ENCODE measurements at places on chromosomes 13 and 19. TPM values are rescaled to one million over a fixed set of nuclear protein-coding genes. Genes with fewer than 3 reads are reported as not detected.

- peak; percentile 86 for ATAC-seq
Measured at GRCh38 chr13:98658131-98658530, 81.2 kb upstream of the STK24 start.

GRCh38 chr13:102558029-102558428, 38.8 kb upstream of the TPP2 start:
- ATAC-seq, result no peak

GRCh38 chr19:53579518-53579917, 41.6 kb downstream of the ZNF331 start:
- no peak for ATAC-seq

DNA sequence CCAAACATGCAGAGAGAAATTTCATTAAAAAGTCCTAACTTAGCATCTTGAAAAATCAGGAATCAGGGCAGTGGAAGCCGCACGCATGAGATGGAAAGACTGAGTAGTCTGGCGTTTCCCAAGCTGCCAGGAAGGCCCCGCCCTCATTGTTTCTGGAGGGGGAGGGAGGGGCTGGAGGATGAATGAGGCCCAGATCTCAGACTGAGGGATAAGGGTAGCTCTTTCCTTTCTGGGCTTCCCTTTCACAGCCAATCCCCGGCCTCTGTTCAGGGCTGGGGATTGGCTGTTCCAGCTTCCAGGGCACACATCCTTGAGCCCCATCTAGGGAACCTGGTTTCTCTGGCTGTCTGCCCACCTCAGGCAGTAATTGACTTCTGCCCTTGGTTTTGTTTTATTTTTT, 7.3 kb downstream of the C19orf53 start:
- peak; percentile 67 for ATAC-seq

GRCh38 chr13:113650731-113651148, 7.3 kb downstream of the ATP4B start:
- ATAC-seq, result no peak

GRCh38 chr19:16217716-16218451, 20.2 kb downstream of the AP1M1 start:
- ATAC-seq, result no peak

DNA sequence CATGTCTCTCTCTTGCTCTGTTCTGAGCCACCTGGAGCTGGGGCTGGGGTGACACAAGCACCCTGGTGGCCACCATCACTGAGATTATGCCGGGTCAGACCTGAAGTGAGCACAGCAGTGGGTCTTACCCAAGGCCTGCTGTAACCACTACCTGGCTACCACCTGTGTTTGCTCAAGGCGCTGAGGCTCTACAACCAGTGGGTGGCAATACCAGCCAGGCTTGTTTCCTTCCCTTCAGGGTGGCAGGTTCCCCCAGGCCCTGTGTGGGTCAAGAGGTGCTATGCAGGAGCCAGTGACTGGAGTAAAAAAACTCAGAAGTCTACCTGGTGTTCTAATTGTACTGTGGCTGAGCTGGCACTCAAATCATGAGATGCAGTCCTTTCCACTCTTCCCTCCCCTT, 8.0 kb upstream of the ZNF443 start:
- no peak for ATAC-seq

DNA sequence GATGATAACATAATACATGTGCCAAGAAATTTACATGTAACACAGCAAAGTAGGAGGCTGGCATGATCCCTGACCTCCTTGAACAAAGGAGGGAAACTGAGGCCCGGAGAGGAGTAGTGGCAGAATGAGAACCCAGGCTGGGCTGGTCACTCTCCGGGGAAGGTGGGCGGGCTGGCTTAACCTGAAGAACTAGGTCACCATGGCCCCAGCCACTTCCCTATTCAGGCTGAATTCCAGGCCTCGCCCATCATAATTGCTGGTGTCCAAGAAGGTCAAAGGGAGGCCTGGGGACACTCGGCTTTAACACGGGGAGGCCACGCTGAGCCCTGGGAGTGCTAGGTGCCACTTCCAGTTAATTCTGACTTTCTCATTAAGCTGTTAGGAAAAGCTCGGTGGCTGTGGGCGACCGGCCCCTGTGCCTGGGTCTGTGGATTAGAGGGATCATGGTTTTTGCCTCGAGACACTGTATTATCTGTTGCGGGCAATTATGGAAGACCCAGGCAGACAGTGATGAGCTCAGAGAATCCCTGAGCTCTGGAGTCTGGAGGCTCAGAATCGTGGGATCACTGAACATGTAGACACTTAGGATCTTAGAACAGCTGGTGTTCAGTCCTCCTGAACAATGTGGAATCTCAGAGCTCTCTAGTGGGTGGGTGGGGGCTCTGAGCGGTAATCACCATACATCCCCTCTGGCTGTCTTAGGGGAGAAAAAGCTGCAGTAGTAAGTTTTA, 5.0 kb upstream of the TINCR start:
- peak; percentile 66 for ATAC-seq

GRCh38 chr19:16263141-16263761, 61.4 kb upstream of the KLF2 start:
- no peak for ATAC-seq

GRCh38 chr19:36113894-36114720, 568 bp downstream of the POLR2I start:
- ATAC-seq, result peak; percentile 10

DNA sequence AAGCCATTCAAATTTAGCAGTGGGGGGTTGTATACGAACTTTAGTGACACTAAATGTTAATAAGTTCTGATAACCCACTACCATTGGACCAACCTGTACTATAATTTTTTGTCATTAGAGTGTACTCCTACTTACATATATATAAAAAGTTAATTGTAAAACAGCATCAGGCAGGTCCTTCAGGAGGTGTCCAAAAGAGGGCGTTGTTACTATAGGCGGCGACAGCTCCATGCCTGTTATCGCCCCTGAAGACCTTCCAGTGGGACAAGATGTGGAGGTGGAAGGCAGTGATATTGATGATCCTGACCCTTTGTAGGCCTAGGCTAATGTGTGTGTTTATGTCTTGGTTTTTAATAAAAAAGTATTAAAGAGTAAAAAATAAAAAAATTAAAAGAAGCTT, 27.5 kb downstream of the SPRYD7 start:
- no peak for ATAC-seq

DNA sequence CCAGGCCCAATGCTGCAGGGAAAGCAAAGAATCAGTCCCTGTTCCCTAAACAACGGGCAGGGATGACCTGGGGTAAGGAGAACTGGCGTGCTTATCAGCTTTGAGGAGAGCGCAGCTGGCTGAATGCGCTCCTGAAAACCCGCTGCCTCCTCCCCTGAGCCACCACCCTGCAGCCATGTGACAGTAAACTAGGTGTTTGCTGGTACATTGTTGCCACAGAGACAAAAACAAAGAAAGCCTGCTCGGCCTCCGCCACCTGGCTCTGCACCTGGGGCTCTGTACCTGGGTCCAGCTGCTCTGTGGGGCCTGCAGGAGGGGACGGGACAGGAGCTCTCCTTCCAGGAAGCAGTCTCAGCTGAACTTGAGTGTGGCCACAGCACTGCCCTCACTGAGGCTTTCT, 21.8 kb downstream of the MCF2L start:
- ATAC-seq, result no peak

DNA sequence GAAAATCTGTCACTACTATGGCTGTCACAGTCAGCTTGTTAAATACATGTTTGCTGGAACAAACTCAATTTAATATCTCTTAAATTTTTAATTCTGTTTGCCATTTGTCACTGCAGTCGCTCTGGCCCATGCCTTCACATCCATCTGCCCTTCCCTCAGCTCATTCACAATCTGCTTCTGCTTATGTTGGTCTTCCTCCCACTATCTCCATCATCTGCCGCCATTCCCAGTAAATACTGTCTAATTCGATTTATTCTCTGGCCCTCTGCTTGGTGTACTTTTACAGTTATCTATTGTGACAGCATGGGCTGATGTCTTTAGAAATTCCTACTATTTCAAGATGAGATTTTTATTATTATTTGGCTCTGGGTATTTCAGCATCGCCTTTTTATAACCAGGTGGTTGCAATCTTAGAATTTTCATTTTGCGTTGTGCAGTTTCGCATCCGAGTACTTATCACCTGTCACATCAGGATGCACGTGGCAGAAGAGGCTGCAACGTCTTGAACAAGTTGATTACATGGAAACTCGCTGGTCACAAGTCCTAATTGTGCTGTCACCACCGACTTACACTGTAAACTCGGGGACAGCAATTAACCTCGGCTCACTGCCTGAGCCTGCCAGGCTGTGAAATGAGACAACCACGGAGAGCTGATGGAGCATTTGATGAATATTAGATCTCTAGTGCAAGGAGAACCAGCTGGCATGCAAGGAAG, 158.4 kb downstream of the MYO16 start:
- ATAC-seq, result no peak

GRCh38 chr13:49608651-49609331, 19.5 kb upstream of the ARL11 start:
- ATAC-seq, result no peak

- no peak for ATAC-seq
Measured at GRCh38 chr19:10744253-10744798, 26.4 kb downstream of the DNM2 start.

The CLEC4M gene
- not detected for total RNA-seq

The KRTDAP gene
- total RNA-seq, result 338 TPM

The MCEMP1 gene
- total RNA-seq, result 0.24 TPM

The VSTM1 gene
- total RNA-seq, result not detected

The RASIP1 gene
- 7.3 TPM for total RNA-seq

The CYP2A7 gene
- total RNA-seq, result not detected

The PTPRH gene
- total RNA-seq, result 3.6 TPM

The FCER2 gene
- total RNA-seq, result 0.20 TPM

The ZNF440 gene
- total RNA-seq, result 15.4 TPM

All from esophagus mucosa (tissue), 1 donor.